ENCODE measurements at places on chromosomes 6 and 20.

- no peak for DNase-seq
Observed at GRCh38 chr6:148968771-148969602, 222.2 kb downstream of the UST start.

- DNase-seq, result no peak
Observed at GRCh38 chr6:52388790-52389189, 26.8 kb downstream of the PAQR8 start.

- DNase-seq, result no peak
Observed at GRCh38 chr6:38103921-38104320, 284.4 kb downstream of the ZFAND3 start.

GRCh38 chr20:36339646-36340592, 33.8 kb downstream of the DLGAP4 start:
- no peak for DNase-seq

- no peak for DNase-seq
Observed at GRCh38 chr6:143232849-143233248, 172.2 kb downstream of the AIG1 start.

GRCh38 chr20:25177890-25178321, 17.6 kb upstream of the ENTPD6 start:
- DNase-seq, result no peak

DNA sequence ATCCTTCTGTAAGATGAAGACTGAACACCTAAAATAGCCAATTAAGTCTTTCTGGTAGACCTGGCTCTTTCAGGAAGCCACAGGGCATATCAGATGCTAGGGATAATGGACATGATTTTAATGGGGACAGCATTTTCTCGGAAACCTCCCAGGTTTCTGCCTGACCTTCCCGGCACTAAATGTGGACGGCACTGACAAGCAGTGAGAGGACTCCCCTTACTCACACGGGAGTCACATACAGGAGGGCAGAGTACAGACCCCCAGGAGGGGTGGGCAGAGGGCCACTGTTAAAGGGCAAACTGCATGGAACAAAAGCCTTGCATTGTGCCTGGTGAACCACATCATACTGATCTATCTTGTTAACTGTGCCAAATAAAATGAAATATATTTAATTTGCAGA, 19.9 kb downstream of the PSMG4 start:
- DNase-seq, result no peak

DNA sequence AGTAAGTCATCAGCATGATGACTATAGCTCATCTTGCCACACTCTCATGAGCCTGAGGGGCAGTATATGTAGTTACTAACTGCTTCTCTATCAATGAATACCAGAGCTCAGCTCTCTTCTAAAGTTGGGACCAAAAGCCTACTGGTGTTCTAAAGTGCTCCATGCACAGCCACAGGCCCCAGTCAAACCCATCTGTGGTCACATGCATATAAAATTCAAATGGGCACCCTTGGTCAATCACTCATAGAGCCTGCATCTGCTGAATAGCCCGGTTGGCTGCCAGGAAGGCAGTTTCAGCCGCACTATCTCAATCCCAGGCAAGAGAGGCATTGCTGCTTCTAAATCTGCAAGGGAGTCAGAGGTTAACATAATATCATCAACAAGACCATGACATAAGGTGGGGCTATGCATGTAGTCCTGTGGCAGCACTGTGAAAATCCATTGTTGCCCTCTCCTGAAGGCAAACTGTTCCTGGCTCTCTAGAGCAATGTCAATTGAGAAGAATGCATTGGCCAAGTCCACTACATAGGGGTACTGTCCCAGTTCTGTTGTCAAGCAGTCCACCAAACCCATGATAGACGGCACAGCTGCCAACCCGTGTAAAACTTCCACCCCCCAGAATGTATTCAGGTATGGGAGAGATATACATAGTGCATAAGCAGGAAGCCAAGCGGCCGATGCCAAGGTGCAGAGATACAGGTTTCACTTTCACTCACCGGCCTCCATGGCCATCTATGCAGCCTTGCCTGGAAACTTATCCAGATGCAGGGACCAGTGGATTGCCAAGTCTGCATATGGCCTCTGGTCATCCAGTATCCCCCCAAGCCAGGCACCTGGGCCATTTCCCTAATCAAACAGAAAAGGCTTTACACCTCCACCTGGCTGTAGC, 76.2 kb downstream of the ALDH8A1 start:
- DNase-seq, result no peak

DNA sequence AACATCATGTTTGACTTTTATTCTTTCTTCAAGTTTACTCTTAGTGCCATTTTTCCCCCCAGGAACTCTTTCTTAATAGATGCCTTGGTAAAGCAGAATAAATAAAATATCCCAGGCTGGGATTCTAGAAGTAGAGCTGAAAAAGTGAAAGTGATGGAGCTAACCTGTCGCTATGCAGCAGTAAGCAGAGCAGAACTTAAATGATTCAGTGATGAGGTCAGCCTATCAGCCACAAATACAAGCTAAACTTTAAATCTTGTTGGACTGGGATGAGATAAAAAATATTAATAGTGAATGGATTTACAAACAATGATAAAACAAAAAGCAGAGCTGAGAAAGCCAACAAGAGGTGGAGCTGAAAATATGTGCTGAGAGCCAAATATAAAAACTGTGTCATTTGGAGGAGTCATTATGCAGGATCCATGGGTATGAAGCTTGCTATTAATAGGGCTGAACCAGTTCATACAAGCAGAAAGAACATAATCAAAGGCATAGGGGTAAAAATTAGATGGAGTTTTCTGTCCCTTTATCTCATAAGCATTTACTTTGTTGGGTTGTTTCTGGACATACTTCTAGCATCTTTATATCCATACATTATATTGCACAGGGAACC, 877.8 kb downstream of the EPHA7 start:
- no peak for DNase-seq

Data from stimulated activated CD4-positive, alpha-beta T cell treated with anti-CD3 and anti-CD28 coated beads, Interleukin-15, amount 100 ng/mL, for 1 hour (primary cell).